H9 (cell line): ENCODE measurements at places on chromosomes 3 and 15. TPM values are rescaled to one million over a fixed set of nuclear protein-coding genes. Genes with fewer than 3 reads are reported as not detected.

MRAS gene
- total RNA-seq, result 10.6 and 10.9 TPM in 2 replicates

DNA sequence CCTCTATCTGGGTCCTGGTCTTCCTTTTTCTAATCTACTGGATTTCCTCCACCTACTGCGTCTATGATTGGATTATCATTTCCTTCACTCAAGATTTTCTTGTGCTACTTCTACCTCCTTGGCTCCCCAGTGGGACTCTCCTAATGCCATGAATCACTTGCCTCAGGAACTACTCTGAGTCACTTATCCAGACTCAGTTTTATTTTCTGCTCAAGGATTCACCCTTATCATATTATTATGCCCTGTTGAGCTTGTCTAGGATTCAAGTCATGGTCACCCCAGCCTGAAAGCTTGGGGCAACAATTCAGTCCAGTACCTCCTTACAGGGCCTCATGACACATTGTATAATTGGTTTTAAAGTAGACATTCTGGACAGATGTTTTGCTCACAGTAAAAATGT lies 968.1 kb downstream of the ROBO1 start:
- no peak for DNase-seq

- DNase-seq, result no peak
Measured at GRCh38 chr15:38536201-38536676, 28.4 kb downstream of the RASGRP1 start.

GRCh38 chr3:184584464-184584891 lies 22.9 kb downstream of the EPHB3 start:
- peak; percentile 69 for DNase-seq

DNA sequence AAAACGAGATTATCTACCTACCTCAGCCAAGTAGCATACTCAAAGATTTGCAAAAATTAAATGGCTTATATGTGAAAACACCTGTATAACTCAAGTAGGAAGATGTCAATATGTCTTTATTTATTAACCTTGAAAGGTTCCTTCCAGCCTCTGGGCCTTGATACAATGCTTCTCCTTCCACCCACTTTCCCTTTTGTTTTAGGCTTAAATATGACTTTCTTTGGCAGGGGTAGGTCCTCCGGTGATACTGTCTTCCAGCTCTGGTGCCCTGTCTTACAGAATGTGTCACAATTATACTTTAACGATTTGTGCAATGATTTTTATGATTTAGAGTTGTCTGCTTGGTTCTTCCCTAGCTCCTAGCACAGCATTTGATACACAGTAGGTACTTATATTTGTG lies 4.1 kb downstream of the LINS1 start:
- no peak for DNase-seq

- DNase-seq, result no peak
Measured at GRCh38 chr3:3531476-3531875, 267.8 kb upstream of the LRRN1 start.

SLC22A13 gene
- 0.11 TPM in 1 of 2 replicates, not detected in the other for total RNA-seq

MEIS2 gene
- 0.35 and 0.50 TPM in 2 replicates for total RNA-seq

CLEC3B gene
- total RNA-seq, result not detected in 2 replicates

- DNase-seq, result peak; percentile 42
Measured at GRCh38 chr15:32956006-32956405, 238.2 kb downstream of the GREM1 start.

THPO gene
- 0.64 and 0.85 TPM in 2 replicates for total RNA-seq

ZSCAN29 gene
- total RNA-seq, result 46.7 and 52.5 TPM in 2 replicates

NSMCE3 gene
- 6.9 and 7.8 TPM in 2 replicates for total RNA-seq

- no peak for DNase-seq
Measured at GRCh38 chr3:100075851-100076730, 38.2 kb downstream of the FILIP1L start.

KIF15 gene
- total RNA-seq, result 25.0 and 25.8 TPM in 2 replicates

TGM4 gene
- total RNA-seq, result not detected in 2 replicates

DNA sequence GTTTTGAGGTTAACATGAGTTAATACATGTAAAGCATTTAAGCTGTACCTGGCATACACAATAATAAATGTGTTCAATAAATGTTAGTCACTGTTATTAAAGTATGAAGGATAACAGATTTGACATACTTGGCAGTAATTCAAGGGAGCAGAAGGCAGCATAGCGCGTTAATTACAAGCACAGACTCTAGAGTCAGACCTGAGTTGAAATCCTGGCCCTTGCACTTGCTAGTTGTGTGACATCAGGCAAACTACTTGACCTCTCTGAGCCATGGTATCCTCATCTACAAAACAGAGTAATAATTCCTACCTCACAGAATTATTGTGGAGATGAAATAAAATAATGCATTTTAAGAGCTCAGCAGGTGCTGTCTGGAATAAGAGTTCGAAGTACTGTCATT lies 5.4 kb downstream of the IFT122 start:
- DNase-seq, result no peak

CPNE4 gene
- total RNA-seq, result 1.6 and 1.9 TPM in 2 replicates

- DNase-seq, result peak; percentile 18
Measured at GRCh38 chr3:13544293-13544831, 4.6 kb upstream of the FBLN2 start.

DNA sequence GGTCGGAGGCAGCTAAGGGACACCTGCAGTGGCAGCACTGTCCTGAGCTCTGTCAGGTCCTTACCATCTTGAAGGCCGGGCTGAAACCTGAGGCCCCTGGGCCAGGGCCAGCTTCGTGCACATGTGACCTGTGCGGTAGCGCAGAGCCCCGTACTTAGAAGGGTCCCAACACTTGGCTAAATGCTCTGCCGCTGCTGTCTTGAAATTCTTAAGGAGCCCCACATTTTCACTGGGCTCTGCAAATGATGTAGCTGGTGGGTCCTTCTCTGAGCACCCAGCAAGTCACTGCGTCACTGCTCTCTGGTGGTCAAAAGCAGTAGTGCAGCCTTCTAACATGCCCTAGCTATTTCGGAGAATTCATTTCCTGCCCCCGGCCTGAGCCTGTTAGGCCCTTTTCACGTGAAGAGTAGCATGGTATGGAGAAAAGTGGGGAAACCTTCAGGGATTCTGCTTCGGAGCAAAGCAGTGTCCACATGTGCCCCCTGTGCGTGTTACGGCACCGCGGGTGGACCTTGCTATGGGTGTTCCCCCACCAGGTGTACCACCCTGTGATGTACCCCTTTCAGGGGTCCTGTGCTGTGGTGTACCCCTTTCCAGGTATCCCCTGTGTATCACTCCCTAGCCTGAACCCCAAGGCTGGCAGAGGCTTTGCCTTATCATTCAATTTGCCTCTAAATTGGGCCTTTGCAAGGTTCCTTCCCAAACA lies 79.7 kb downstream of the TMEM266 start:
- peak; percentile 89 for DNase-seq

SNTN gene
- total RNA-seq, result not detected in 2 replicates

DNA sequence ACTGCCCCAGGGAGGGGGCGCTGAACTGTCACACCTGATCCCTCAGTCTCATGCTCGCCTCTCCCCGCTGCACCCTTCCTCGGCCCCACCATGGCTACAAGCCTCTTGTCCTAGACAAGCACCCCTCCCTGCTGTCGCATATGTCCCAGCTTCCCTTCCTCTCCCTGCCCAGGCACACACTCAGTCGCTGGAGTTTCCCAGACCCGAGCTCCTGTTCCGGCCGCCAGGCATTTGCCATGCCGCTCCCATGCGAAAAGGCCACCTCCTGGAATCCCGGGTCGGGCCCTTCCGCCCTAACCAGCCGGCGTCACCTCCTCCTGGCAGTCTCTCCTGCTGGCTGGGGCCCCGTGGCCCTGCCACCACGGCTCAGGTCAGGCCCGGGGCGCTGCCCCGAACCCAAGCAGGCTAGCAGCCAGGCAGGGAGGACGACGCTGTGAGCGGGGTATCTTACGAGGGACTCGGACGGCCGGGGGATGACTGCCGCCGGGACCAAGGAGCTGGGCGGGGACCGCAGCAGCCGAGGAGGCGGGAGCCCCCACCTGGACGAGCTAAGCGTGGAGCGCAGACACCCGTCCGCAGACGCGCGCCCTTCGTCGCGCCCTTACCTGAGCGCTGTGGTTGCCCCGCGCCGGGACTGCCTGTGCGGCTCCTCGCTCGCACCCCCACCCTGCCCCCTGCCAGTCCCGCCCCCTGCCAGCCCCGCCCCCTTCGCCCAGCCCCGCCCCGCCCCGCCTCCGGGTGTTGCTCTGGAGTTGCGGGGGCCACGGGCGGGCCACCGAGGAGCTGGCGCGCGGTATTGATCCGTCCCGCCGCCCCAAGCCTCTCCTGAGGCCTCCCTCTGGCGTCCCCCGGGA lies at the start of gene ALS2CL:
Gene ALS2CL, minus strand, starts transcription at position 642 of the 854 bp plus-strand sequence. CDS start 4,239 bp downstream, outside the sequence.
- peak; percentile 77 for DNase-seq

GABRG3 gene
- 0.15 and 0.24 TPM in 2 replicates for total RNA-seq

PP2D1 gene
- not detected in 2 replicates for total RNA-seq

DNA sequence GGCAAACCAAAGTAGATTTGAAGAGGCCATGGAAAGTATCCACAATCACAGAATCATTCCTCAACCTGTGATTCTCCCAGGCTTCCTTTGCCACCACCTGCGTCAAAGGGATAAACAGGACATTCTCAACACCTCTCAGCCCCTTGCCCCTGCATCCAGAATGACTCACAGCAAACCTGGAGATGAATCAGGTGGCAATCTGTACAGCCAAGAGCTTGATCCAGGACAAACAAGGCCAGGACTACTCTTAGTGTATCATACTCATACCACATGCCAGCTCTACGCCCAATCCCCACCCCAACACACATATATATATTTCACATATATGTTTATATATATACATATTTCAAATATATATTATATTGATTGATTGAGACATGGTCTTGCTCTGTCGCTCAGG lies 23.6 kb upstream of the C3orf62 start:
- DNase-seq, result no peak

GRCh38 chr3:172294223-172294806 lies 153.9 kb downstream of the GHSR start:
- DNase-seq, result no peak

IL17RB gene
- total RNA-seq, result 8.3 and 9.8 TPM in 2 replicates

CHRFAM7A gene
- total RNA-seq, result 2.4 and 4.3 TPM in 2 replicates

- DNase-seq, result no peak
Measured at GRCh38 chr3:157115069-157116006, 44.6 kb downstream of the CCNL1 start.

SPINT1 gene
- 129 and 130 TPM in 2 replicates for total RNA-seq

INKA1 gene
- 1.2 and 1.4 TPM in 2 replicates for total RNA-seq

CHCHD6 gene
- 32.2 and 34.2 TPM in 2 replicates for total RNA-seq

TEX55 gene
- total RNA-seq, result not detected in 2 replicates

- no peak for DNase-seq
Measured at GRCh38 chr15:77717333-77717990, 84.8 kb upstream of the LINGO1 start.

DNA sequence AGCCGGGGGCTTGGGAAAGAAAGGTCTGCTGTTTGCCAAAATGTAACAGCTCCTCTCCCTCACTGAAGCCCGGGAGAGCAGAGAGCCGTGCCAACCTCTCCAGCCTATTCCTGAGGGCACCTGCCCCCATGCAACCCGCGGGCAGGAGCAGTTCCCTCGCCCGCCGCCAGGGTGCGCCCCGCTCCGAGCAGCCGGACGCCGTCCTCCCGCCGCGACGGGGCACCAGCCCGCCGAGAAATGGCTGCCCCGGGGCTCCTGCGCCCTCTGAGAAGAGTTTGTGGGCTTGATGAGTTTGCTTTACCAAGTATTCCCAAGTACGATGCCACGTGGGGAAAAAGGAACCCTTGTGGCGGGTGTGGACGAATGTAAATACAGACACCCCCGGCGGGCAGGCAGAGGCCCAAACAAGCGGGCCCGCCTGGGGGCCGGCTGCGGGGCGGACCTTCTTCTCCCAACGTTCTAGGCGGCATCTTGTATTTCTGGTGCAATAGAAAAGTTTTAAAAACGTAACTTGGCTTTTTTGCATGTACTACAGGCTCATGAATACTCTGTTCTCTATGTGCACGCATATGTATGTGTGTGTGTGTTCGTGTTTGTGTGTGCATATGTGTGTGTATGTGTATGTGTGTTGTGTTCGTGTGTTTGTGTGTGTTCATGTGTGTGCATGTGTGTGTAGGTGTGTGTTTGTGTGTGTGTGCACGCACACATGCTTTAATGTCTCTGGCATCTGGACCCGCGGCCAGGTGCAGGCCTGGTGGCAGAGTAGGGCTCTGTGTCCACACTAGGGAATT lies 162.9 kb downstream of the CHSY1 start:
- peak; percentile 80 for DNase-seq

DNA sequence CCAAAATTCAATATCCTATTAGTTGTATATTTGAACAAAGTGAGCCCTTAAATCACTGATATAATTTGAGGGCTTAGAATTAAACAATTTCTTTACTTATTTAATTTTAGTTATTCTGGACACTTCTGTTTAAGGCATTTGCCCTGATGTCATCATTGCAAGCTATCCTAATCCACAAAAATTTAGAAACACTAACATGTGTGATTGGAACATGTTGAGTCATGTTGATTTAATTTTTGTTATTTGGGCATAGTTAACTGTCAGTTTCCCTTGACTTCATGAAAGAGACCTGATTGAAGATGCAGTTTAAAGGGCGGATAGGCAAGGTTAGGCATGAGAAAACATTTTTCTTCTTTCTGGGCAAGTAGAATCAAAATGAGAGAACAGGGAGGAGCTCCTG lies 682.6 kb downstream of the ROBO1 start:
- no peak for DNase-seq
